ENCODE measurements at places on chromosomes 16 and 17. TPM values are rescaled to one million over a fixed set of nuclear protein-coding genes. Genes with fewer than 3 reads are reported as not detected.

The CACNG4 gene
- 10.3 TPM for total RNA-seq

The ZSCAN10 gene
- total RNA-seq: not detected

The PIPOX gene
- 0.14 TPM for total RNA-seq

The ABCC3 gene
- 112 TPM for total RNA-seq

The SLC35G6 gene
- not detected for total RNA-seq

The LRRC46 gene
- 3.7 TPM for total RNA-seq

The MYO15A gene
- total RNA-seq: 0.45 TPM

The CMTR2 gene
- total RNA-seq: 10.7 TPM

The CTCF gene
- 36.0 TPM for total RNA-seq

The SLC47A1 gene
- 20.1 TPM for total RNA-seq

The CFAP97D1 gene
- total RNA-seq: 0.01 TPM

The NPIPA5 gene
- total RNA-seq: 1.1 TPM

The MLYCD gene
- 1.9 TPM for total RNA-seq

The NMRAL1 gene
- total RNA-seq: 43.0 TPM

The WFIKKN1 gene
- total RNA-seq: 0.12 TPM
